ENCODE measurements at places on chromosomes 1 and 21.

DNA sequence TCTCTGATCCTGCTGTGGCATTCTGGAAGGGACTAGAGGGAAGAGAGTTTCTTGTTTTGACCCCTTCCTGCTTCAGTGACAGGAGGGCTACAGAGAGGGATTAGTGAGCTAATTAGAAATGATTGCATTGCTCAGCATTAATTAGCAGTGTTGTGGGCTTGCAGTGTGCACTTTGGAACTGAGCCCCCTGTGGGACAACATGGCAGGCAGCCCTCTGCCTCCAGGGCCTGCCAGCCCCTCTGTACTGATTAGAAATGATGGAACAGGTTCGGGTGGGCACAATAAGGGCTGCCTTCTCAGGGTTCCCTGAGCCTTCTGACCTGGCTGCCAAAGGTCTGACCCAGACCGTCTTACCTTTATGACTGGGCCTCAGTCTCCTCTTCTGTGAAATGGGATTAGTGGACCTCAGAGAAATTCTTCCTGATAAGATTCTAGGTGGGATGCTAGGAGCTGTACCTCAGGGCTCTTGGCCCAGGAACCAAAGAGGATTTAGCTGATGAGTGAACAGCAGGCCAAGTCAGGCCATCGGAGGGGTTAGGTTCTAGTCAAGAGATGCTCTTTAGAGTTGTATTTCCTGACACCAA, 39.6 kb downstream of the TMEM53 start:
- no peak for DNase-seq

- DNase-seq: no peak
Measured at GRCh38 chr1:110091791-110092190, 20.5 kb upstream of the UBL4B start.

DNA sequence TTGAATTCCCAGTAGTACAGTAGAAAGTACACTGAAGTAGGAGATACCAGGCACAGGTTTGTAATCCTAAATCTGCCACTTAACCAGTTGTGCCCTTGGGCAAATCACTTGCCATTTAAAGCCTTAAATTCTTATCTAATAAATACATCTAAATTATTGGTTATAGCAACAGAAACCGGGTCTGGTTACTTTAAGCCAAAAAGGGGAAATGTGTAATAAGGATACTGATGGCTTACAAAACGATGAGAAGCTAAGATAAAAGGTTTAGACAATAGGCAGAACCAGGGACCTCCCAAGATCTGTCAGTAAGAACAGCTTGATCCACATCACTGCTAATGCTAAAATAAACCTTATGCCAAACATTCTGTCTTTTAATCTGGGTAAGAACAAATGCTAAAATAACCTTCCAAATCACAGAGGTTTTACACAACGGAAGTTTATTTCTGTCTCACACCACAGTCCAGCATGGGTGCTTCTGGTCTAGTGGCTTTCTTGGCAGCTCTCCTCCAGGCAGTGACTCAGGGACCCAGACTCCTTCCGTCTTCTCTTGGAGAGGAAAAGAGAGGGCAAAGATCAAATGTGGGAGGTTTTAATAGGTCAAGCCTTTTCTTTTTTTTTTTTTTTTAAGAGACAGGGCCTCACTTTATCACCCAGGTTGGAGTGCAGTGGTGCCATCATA, 16.5 kb upstream of the ZMYM1 start:
- DNase-seq: no peak

- DNase-seq: peak; percentile 44
Measured at GRCh38 chr21:40575976-40576375, 271.0 kb downstream of the DSCAM start.

DNA sequence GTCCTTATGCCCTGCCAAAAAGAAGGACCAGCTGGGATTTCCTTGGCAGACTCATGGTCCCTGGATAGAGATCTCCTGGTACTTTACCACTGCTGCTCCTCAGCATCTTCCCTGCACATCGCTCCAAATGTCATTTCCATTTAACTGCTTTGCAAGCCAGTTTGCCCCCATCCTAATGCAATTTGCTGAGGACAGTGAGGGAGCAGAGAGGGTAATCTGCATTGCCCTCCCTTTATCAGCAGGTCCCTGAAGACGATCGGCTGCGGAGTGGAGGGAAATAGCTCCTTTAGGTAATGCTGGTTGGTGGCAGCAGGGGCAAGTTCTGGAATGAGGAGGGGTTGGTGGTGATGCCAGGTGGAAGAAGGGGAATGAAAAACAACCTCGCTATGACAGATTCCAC, 2.7 kb downstream of the PLXNA2 start:
- no peak for DNase-seq

GRCh38 chr1:89578946-89579684, 53.8 kb upstream of the LRRC8C start:
- DNase-seq: no peak

GRCh38 chr1:204072931-204073836, at the start of gene SOX13:
Gene SOX13 (plus strand): TSS chr1:204073115. CDS start chr1:204112916, 39,801 bp downstream.
- DNase-seq: peak; percentile 83

- no peak for DNase-seq
Measured at GRCh38 chr21:32001390-32001789, 128.6 kb downstream of the HUNK start.

DNA sequence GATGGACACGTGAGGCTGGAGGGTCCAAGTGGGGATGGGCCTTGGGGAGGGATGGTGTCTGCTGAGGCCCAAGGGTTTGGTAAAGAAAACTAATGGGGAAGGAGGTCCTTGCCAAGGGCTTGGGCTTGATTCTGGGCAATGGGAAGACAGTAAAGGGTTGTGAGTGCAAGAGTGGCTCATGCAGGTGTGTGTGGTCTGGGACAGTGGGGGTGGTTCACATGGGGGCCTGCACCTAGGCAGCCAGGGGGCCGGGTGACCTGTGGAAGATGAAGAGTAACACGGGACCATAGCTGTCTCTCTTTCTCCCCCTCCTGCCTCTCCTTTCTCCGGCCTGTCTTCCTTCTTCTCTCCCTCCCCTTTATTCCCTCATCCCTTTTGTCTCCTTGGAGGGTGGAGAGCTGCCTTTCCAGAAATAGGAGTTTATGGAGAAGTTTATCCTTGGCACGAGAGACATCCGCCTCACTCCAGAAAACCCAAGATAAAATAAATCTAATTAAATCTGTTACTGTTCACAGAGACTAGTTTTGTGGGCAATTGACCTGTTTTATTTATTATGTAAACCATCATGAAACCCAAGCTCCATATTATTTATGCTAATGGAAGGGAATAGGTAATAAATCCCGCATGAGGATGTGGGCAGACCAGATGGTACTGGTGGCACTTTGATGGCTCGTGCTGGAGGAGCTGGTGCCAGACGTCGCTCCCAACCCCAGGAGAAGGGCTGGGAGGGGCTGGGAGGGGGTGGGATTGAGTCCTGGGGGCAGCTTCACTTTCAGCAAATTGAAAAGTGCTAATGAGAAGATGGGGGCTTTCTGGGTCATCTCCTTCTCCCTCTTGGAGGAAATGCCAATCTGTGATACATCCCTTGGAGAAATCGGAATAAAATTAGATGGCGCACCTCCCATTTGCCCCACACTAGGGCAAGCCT, 272.9 kb upstream of the CSF3R start:
- DNase-seq: no peak

DNA sequence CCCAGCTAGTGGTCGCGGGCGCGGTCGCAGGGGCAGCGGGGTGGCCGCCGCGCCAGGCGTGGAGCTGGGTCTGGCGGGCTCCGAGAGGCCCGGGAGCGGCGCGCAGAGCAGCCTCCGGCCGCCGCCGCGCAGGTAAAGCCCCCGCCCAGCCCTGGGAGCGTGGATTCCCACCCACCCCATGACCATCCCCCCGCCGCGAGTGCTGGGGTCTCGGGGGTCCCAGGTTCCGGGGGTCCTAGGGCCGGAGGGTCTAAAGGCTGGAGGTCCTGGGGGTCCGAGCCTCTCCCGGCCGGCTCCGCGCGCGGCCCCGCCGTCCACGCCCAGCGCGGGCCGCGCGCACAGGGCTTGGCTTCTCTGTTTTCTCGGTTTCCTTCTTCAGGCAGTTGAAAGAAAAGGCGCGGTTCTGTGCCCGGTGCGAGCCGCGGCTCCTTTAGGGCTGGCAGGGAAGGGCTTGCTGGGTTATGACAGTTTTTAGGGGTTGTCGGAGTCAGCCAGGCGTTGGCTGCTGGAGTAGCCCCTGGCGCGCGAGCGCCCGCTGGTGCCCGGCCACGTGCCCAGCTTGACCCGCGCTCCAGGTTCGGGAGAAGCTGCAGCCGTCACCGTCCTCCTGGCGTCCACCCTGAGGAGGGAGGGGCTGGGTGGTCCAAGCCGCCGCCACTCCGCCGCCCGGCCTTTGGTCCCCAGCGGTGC, 359 bp downstream of the LRRC3 start:
- peak; percentile 8 for DNase-seq

DNA sequence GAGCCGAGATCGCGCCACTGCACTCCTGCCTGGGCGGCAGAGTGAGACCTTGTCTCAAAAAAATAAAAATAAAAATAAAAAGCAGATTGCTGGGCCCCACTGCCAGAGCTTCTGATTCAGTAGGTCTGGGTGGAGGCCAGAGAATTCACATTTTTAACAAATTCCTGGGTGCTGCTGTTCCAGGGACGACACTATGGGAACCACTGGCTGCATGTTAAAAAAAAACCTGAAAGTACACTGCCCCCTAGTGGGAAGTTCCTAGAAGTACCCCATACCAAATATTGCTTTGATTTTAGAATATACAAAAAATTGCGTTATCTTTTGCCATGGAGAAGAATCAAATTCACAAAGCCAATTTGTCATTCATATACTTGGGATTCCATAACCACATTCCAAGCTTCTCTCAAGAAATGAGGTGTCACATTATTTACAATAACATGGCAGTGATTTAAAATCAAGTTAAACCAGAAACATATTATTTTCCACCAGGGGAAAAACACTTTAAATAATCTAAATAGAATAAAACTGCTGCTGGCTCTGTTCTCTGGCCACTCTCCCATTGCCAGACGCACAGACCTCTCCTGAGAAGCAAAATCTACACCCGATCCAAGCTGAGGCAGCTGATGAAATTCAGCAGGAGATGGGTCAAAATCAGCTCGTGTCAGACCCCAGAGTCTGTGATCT, 27.4 kb downstream of the SYF2 start:
- peak; percentile 82 for DNase-seq

DNA sequence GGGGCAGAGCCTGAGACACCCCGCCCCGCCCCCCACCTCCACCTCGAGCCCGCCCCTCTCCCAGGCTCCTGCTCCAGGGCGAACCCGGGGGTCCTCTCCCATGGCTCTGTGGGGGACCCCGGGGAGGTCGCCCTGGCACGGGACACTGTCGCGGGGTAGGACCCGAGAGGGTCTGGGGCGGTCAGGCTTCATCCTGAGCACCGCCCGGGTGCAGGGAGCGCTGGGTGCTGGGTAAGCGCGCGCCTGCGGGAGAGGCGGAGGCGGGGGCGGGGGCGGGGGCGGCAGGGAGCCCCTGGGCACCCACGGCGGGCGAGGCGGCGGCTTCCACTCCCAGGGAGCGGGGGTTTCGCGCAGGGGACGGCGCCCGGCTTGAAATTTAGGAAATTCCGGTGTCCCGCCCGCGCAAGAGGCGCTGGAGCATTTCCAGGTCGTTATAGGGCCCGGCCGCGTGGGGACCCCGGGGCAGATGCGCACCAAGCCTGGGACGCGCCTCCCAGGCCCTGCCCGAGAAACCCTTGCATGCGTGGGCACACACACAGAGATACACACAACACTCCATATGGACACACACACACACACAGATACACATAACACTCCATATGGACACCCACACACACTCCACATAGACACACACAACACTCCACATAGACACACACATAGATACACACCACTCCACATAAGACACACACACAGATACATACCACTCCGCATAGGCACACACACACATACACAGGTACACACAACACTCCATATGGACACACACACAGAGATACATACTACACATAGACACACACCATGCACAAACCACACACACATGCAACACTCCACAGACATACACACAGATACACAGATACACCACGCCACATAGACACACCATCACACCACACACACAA, 48.7 kb upstream of the SLC19A1 start:
- no peak for DNase-seq

DNA sequence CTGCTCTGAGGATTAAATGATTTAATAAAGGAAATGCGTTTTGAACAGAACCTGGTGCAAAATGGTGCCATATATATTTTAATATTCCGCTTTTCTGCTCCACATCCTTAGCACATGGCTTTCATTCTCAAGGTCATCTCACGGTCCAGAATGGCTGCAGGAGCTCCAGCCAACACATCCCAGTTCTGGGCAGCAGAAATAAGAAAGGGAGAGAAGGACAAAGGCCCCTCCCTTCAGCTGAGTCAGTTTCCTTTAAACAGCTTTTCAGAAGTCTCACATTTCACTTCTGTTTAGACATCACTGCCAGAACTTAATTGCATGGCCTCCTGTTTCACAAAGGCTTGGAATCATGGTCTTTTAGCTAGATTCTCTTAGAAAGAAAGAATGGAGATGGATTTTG, 75.2 kb upstream of the LRRN2 start:
- DNase-seq: no peak

- DNase-seq: peak; percentile 73
Measured at GRCh38 chr1:184595596-184595995, 159.1 kb downstream of the EDEM3 start.

GRCh38 chr21:34802180-34802899, 133.5 kb downstream of the CLIC6 start:
- DNase-seq: no peak

DNA sequence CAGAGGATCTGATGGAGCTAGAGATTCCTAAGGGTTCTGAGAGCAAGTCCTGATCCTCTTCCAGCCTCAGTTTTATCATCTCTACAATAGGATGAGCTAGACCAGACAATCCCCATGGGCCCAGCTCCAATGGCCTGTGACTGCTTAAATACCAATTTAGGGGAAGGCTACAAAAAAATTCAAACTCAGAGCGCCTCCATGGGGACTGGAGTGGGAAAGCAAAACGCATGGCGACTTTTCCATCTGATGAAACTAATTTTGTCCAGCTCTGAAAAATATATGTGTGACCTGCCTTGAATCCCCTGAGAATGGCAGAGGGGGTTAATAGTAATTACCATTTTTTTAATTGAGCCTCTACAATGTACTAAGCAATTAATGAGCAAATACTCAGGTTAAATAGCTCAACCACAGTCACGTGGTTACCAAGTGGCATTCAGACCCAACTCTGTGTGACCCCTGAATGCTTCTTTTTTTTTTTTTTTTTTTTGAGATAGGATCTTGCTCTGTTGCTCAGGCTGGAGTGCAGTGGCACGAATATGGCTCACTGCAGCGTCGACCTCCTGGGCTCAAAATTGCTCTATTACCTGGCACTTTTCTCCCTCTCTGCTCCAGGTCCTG, 8.4 kb downstream of the EXTL1 start:
- DNase-seq: no peak

DNA sequence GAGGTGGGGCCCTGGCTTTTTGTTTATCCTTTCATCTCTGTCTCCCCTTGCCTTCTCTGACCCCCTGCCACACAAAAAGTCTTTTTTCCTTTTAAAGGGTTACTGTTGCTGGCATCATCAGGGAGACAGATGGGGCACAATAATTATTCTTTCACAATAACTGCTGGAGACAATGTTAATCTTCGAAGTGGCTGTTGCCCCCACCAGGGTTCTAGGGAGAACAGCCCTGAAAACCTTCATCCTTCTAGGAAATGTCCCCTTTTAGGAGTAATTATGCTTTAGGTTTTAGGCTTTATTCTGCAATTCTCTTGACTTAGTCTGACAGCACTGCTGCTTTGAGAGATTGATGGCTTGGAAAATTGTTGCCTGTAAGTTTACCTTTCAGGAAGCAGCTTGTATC, 150.0 kb downstream of the NOS1AP start:
- no peak for DNase-seq

All from fibroblast of skin of abdomen (primary cell).